Stromal cell of bone marrow (primary cell): ENCODE measurements at places on chromosomes 13 and 19.

- peak; percentile 67 for DNase-seq
These were observed 187.9 kb downstream of the KATNAL1 start for GRCh38 chr13:30119476-30119875.

DNA sequence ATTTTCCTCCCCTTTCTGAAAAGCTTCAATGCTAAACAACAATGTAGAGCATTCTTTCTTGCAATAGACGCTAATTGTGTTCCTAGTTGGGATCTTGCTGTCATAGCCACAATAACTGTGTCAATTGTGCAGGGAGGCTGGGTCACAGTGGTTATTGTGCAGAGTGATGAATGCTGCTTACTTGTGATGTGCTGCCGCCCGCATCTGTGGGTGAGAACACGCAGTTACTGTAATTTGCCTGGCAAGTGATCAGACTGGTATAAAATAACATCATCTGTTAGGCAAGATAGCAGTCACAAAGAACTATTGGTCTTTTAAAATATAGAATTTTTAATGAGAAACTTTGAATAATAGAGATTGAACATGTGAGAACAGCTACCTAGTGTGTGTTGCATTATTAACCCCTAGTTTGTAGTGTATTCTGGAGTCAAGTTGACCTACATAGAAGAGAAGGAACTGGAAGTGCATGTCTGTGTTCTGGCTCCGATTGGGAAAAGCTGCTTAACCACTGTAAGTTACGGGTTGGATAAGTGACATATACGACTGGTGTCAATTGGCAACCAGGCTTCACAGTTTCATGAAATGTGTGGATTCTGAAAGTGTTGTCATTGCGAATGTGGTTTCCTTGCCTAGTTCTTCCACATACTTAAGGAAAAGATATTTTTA is 43.6 kb downstream of the SLAIN1 start:
- DNase-seq: no peak

DNA sequence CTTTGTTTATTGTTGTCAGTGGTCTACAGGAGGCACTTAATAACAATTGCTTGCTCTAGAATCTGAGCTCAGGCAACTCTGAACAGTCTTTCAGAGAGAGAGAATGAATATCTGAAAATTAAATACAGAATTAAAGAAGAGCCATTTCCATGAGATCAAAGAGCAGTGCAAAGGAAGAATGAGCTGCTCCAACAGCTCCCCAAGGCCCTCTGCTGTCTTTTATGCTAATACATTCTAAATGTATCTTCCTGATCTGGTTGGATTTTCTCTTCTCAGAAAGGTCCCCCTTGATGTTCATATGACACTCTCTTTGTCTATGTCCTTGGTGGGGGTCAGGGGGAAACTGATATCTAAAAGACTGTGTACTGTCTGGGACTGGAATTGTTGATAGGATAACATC is 1029.6 kb downstream of the PCDH9 start:
- DNase-seq: peak; percentile 3

- DNase-seq: no peak
These were observed 79.0 kb upstream of the SLC7A1 start for GRCh38 chr13:29674532-29674931.

GRCh38 chr13:24618011-24618955 is 61.9 kb upstream of the ATP12A start:
- no peak for DNase-seq

GRCh38 chr19:41910240-41910991 is 17.8 kb downstream of the ERFL start:
- no peak for DNase-seq

- DNase-seq: no peak
These were observed 12.3 kb downstream of the ATP8B3 start for GRCh38 chr19:1799695-1800342.

DNA sequence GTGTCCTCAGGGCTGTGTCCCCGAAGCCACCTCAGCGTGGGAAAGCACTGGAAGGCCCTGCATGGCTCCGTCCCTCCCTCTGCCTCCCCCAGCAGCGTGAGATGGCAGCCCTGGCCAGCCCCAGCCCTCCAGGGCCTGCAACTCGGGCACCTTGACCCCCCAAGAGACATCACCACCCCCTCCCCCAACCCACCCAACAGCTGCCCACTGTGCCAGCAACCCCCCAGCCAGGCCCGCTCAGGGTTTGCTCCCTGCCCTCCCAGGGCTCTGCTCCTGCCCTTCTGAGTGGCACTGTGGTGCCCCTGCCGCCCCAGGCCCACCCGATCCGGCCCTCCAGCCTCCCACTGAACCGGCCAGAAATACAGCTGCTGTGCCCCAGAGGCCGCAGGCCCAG is 1.5 kb upstream of the ASPDH start:
- DNase-seq: no peak

DNA sequence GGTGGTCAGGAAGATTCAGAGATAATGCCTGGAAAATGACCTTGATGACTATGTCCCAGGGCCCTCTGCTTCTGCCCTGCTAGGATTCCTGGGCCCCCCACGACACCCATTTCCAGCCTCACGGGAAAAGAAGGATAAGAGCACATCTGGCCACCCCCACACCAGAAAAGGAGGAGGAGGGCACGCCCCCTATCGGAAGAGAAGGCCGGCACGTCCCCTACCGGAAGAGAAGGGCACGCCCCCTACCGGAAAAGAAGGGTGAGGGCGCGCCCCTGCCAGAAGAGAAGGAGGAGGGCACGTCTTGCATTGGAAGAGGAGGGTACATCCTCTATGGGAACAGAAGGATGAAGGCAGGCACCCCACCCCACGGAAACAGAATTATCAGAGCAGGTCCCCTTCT is 84.3 kb downstream of the IER2 start:
- DNase-seq: peak; percentile 8

DNA sequence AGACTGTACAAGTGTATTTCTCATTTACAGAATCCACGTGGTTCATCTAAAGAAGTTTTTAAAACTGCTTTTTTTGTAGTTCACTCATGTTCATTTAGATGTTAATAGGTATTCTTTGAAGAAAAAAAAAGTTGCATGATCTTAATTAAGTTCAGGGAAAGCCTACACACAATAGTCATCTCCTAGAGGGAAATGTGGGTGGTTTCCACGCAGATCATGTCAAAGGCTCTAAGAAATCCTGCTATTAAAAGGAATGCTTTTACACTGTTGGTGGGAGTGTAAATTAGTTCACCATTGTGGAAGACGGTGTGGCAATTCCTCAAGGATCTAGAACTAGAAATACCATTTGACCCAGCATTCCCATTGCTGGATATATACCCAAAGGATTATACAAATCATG is 312.3 kb downstream of the GPC5 start:
- no peak for DNase-seq

DNA sequence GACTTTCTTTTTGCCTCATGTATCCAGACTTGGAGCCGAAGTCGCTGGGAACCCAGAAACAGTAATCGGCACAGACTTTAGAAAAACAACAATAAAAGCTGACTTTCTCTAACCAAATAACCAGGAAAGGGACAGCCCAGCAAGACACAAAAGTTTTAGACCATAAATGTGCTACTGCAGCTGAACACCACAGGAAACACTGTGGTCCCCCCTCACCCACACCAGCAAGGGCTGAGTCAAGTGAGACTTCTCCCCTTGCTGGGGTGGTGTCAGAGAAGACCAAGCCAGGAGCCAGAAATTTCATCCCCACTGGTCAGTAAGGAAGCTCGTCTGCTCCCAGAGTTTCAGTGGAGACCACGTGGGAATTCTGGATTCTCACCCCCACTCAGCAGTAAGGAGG is 70.6 kb downstream of the ESD start:
- DNase-seq: no peak

GRCh38 chr13:46086985-46087384 is 17.8 kb downstream of the CPB2 start:
- no peak for DNase-seq

GRCh38 chr13:77318741-77319140 is 8.2 kb downstream of the MYCBP2 start:
- DNase-seq: no peak

DNA sequence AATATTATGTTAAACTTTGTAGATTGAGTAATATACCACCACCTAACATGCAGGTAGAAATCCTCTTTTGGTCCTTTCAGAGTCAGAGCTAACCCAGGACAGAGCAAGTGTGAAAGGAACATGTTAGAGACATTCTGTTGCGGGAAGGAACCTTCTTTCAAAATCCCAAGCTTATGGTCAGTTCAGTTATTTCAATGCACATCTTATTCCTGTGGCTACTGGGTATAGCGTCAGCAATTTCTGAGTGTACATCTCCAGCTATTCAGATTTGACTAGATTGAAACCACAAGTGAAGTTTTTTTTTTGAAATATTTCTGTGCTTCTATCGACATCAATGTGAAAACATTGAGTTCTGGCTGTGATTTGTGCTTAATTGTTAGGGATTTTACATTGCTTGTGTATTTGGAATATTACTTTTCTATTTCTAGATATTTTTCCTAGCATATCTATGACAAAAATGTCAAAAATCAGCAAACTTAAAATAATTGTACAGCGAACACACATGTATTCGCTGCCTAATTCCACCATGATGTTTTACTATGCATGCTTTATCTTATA is 165.3 kb downstream of the LMO7 start:
- DNase-seq: no peak

DNA sequence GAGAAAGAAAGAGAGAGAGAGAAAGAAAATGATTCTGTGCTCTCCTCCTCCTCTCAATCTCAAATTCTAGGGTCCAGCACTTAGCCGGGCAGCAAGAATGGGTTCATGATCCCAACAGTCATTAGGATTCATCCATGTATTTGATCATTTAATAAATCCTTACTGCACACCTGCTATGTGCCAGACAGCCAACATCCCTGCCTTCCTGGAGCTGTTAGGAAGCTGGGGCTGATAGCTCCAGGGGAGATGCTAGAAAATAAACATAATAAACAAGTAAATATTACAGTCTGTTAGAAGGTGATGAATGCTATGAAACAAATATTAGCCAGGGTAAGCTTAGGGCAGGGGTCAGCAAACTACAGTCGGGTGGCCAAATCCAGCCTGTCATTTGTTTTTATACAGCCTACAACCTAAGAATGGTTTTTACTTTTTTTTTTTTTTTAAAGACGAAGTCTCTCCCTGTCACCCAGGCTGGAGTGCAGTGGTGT is 9.9 kb upstream of the ACP7 start:
- DNase-seq: no peak

DNA sequence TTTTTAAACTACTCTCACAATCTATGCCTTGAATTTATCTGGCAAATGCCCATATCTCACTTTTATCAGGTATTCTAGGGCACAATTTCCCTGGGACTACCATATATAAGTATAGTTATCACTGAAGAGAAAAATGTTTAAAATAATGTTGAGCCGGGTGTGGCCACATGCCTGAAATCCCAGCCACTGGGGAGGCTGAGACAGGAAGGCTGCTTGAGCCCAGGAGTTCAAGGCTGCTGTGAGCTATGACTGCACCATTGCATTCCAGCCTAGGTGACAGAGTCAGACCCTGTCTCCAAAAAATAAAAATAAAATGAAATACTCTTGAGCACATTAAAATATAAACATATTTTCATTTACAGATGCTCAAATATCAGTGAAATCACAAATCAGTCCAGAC is 4.1 kb downstream of the KATNAL1 start:
- DNase-seq: no peak

GRCh38 chr19:36408101-36408500 is 10.3 kb downstream of the ZFP82 start:
- DNase-seq: no peak

GRCh38 chr13:26839682-26840081 is 79.1 kb upstream of the GPR12 start:
- DNase-seq: no peak

GRCh38 chr19:35231956-35232645 is 3.6 kb upstream of the FAM187B start:
- no peak for DNase-seq

DNA sequence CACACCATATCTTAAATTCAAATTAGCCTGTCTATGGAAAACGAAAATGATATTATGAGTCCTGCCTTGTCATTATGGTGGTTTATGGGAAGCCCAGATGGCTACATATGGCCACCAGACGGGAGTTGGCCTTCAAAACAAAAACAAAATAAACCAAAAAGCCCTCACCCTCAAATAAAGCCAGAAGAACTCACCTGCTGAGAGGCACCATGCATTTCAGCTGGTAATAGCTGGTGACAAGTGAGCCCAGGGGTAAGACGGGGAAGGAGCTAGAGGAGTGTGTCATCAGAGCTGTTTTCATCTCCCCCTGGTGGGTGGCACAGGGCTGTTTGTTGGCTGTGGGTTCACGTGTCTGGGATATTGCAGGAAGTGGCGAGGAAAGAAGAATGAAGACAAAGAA is 152.9 kb downstream of the EFNB2 start:
- DNase-seq: no peak

DNA sequence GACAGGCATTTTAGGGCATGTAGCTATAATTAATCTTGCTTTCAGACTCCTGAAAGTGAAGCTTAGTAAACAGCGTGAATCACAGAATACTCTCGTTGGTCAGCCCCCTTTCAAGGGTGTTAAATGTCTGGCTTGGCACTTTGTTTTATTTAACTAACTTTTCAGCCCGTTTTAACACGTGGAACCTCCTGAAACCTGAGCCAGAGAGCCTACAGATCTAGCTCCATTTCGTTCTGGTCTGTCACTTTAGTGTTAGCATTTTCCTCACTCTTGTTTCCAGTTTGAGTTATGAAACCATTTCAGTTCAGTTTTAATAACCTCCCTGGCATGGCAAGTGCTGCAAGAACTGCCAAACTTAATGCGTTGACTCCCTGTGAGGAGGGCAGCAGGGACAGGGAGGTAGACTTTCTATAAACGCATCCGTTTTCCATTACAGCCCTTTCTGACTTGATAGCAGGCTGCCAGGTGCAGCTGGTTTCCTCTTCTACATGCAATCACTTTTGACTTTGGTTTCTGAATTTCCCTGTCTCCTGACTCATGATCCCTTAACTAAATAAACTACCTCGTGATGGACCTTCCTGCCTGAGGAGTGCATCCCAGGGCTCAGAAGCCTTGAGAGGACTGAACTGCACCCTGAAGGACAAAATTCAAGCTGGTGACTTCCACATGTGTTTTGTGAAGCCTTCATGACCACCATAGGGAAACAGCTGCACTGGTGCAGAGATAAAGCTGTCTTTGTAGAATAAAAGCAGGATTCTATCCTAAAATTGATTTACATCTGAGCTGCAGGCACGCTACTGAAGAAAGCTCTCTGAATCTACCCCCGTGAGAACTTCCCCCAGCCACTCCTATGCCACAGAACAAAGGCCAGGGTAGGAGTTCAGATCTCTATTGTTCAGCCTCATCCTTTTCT is 192.6 kb downstream of the DLEU7 start:
- no peak for DNase-seq

DNA sequence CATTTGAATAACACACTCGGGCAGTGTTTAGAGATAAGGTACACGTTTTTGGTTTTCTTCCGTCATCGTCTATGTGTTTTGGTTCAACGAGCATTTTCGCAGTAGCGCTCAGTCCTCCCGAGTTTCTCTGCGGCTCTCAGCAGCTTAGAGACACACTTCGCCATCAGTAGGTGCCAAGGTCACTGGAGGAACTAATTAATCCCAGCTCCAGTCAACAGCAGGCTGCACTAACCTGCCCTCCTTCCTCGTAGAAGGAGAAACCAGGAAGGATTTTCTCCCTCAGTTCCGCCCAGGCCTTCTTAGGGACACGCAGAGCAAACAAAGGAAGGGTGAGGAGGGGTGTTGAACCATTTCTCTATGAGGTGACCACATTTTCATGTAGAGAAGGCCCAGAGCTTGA is 12.6 kb downstream of the MBNL2 start:
- no peak for DNase-seq
